HFF-Myc (cell line): ENCODE measurements at places on chromosomes 7 and 10.

- no peak for DNase-seq
These were observed 257.3 kb downstream of the TRIL start for GRCh38 chr7:28700790-28701203.

DNA sequence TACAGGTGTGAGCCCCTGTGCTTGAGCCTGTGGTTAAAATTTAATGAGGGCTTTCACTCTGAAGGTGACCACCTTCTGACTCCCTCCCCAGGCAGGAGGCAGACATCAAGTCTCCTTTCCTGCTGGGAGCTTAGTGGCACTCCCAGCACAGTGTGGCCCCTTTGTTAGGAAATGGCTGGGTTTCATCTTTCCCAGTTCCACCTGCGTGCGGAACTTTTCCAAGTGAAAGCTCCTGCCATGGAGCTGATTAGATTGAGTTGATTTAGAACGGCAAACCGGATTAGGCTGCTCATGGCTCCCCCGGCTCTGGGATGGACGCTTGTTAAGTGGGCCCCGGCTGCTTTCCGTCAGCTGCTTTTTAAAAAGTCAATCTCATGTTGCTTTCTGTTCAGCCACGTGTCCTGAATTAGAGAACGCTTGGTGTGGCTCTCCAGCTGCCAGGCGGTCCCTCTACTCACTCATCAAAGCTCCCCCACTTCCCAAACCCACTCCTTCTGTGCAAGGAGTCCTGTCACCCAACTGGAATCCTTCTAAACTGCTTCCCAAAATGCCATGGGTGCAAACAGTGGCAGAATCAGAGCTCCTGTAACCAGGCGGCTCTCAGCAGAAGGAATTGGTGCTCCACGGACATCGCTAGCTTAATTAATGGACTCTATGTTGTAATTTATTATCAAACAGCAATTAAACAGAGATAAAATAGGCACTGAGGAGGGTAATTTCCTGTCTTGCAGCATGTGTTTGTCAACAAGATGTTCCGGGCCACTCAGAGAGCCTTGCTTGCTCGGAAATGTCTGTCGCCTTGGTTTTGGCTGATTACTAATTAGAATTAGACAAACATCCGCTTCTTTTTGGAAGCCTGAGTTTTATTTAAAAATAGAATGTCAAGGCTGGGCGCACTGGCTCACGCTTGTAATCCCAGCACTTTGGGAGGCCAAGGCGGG lies 551.2 kb downstream of the GALNT17 start:
- no peak for DNase-seq

GRCh38 chr7:28409716-28410627 lies 2.3 kb upstream of the CREB5 start:
- DNase-seq = no peak

- no peak for DNase-seq
These were observed 90.9 kb upstream of the NPS start for GRCh38 chr10:127458016-127458810.

DNA sequence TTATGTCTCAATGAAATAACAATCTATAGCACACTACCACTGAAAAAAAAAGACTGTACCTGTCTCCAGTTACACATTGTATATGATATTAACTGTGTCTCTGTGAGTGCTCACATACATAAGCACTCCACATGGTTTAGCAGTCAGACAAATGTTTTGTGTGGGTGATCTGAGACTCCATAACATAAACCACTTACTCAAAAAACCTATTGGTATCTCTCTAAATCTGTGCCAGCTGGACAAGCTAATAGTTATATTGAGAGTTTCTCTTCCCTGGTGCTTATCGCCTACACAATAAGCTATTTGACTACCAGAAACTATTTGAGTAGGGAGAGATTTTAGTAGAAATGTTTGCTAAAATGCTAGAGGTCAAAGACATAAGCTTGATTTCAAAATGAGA lies 190.1 kb upstream of the AGR3 start:
- no peak for DNase-seq

DNA sequence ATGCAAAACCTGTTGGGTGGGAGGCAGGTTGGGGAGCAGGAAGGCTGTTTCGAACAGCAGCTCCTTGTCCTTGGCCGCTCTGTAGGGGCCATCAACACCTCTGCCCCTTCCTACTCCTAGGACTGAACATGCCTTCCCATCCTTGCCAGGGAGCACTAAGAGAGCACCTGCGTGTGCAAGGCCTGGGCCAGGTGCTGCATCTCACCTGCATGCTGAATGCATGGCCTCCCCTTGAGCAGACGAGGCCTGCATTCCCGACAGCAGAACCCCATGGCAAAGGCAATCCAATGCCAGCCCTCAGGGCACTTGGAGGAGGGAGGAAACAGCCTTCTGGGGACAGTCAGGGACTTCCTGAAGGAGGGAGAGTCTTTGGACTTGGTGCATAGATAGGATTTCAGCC lies 11.0 kb downstream of the VSIR start:
- DNase-seq = no peak

DNA sequence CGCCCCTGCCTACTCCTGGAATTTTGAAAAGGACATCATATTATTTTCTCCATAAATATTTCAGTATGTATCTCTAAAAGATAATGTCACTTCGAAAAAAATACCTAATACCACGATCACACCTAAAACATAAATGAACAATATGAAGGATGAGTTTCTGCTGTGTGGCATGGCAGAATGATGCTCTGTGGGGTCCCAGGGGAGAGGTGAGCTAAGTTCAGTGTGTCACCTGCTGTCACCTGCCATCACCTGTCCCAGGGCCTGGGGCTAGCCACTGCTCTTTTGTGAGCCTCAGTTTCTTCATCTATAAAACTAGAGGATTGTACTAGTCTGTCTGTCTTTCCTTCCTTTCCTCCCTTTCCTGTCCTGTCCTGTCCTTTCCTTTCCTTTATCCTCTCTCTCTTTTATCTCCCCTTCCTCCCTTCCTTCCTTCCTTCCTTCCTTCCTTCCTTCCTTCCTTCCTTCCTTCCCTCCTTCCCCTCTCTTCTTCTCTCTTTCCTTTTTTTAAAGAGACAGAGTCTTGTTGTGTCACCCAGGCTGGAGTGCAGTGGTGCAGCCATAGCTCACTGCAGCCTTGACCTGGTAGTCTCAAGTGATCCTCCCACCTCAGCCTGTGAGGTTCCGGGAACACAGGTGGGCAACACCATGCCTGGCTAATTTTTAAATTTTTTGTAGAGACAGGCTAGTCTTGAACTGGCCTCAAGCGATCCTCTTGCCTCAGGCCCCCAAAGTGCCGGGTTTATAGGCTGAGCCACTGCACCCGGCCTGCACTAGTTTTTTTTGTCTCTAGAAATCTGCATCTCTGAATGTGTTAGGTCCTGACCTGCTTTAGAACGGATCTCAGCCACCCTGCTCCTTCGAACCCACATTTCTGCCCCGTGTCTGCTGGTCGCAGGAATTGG lies 43.1 kb downstream of the CUX1 start:
- DNase-seq = no peak

GRCh38 chr10:100736144-100736808 lies 9.1 kb upstream of the PAX2 start:
- no peak for DNase-seq

- DNase-seq = no peak
These were observed 4.3 kb downstream of the AOC1 start for GRCh38 chr7:150856303-150857275.

GRCh38 chr10:58593008-58593407 lies 80.3 kb downstream of the BICC1 start:
- DNase-seq = no peak
